ENCODE measurements at places on chromosomes 2 and 18. TPM values are rescaled to one million over a fixed set of nuclear protein-coding genes. Genes with fewer than 3 reads are reported as not detected.

The ANKRD29 gene
- 0.83 TPM for polyA plus RNA-seq

The DNAJC5G gene
- polyA plus RNA-seq, result 0.75 TPM

The CIDEA gene
- not detected for polyA plus RNA-seq

The NDUFB3 gene
- polyA plus RNA-seq, result 122 TPM

The C2orf42 gene
- polyA plus RNA-seq, result 19.4 TPM

The LOXHD1 gene
- polyA plus RNA-seq, result 0.37 TPM

The RFTN2 gene
- polyA plus RNA-seq, result 17.3 TPM

The DCDC2C gene
- polyA plus RNA-seq, result 0.64 TPM

The RGPD3 gene
- polyA plus RNA-seq, result 0.33 TPM

The COL5A2 gene
- 151 TPM for polyA plus RNA-seq

The MRPS9 gene
- polyA plus RNA-seq, result 52.5 TPM

The LYPD6 gene
- polyA plus RNA-seq, result 19.9 TPM

The FAP gene
- 18.5 TPM for polyA plus RNA-seq

The MEP1B gene
- polyA plus RNA-seq, result not detected

The LTBP1 gene
- 83.4 TPM for polyA plus RNA-seq

The PLEK gene
- polyA plus RNA-seq, result 6.5 TPM

The TMEM37 gene
- 52.8 TPM for polyA plus RNA-seq

The SKOR2 gene
- polyA plus RNA-seq, result not detected

The RAX gene
- not detected for polyA plus RNA-seq

The DLGAP1 gene
- polyA plus RNA-seq, result 5.0 TPM

The GPAT2 gene
- 3.2 TPM for polyA plus RNA-seq

The HNMT gene
- 59.7 TPM for polyA plus RNA-seq
